G401 (cell line): ENCODE measurements at places on chromosomes 3 and 15.

GRCh38 chr3:77134769-77135168 lies 94.9 kb downstream of the ROBO2 start:
- no peak for DNase-seq

DNA sequence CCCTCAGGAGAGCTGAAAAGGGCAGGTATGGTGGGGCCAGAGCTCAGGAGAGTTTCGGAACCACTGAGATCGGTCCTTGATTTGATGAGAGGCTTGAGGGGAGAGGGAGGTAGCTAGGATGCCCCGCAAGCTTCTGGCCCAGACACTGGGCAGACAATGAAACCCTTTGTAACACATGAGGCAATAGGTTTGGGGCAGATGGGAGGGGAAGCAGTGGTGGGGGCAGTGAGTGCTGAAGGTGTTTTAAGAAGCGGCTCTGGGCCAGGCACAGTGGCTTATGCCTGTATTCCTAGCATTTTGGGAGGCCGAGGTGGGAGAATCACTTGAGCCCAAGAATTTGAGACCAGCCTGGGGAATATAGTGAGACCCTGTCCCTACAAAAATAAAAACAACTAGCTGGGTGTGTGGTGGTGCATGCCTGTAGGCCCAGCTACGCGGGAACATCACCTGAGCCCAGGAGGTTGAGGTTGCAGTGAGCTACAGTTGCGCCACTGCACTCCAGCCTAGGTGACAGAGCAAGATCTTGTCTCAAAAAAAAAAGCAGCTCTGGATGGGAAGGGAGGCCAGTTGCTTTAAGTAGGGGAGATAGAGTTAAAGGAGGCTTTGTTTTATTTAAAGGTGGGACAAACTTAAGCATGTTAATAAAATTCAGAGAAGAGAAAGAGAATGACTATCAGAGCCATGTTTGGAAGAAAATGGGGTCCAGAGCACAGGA lies 9.6 kb upstream of the SNX22 start:
- no peak for DNase-seq

DNA sequence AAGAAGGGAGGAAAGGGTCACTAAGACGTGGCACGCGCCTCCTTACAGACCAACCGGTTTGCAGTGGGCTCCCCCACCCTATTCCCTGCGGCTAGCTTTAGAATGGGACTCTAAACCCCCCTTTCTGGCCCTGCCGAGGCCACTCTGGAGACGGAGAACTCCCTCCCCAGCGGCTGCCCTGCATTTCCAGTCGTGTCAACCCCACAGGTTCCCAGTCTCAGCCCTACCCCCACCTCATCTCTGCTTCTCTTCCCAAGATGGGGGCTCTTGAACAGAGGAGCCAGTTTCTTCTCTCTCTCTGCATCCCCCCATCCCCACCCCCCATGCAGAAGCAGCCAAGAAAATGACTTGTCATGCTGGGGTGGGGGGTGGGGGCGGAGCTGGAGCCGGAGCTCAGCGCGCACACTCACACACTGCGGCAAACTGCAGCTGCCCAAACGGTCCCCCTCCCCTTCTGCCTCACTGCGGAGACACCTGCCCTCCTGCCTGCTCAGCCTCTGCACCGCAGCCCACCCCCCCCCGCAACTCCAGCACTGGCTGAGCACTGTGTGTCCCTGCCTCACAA lies 871 bp downstream of the MAP1A start:
- peak; percentile 86 for DNase-seq

DNA sequence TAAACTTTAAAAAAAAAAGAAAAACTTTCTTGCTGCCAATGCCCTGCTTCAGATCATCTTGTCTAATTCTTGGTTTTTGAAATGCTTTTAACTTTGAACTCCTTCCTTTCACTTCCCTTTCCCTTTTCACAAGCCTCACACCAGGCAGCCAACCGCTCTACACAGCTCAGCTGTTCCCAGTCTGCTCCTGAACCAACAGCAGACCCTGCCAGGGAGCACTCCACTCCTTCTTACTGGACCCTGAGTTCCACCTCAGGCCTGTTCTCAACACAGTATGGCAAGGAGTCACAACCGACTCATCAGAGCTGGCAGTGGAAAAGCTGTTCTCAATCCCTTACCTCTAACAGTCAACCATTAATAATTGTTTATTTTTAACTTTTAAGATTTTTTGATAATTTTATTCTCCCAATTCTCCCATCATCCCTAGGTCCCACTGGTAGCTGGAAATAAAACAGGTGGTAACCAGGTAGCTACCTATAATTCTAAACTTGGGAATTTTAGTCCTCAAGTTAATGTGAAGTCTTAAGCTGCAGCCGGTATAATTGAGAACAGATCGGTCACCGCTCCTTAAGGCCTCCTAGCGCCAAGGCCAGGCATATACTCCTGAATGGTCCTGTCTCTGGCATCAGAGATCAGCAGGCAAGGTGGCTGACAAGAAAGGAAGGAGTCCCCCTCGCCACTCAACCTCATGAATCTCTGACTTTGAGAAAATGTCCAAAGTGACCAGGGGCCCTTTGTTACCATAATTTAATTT lies 43.9 kb downstream of the BOC start:
- no peak for DNase-seq

DNA sequence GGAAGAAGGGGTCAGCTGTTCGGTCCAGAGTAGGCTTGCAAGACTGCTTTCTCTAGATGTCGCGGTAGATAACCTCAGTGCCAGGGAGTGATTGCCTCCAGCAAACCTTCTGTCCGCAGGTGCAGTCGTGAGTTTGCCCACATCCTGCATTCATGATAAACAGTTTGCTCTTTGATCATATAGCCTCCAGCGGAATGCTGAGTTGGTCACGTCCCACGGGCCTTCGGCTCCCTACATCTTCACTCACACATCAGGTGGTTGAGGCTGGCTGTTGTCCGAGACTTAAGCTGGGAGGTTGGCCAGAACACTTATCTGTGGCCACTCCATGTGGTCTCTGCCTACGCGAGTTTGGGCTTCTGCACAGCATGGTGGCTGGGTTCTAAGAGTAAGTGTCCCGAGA lies 62.1 kb upstream of the NR2C2 start:
- no peak for DNase-seq

GRCh38 chr3:87175732-87176131 lies 51.4 kb upstream of the CHMP2B start:
- no peak for DNase-seq

- no peak for DNase-seq
These were observed 43.4 kb downstream of the TPRA1 start for GRCh38 chr3:127546970-127547733.

GRCh38 chr3:69204315-69204957 lies 82.0 kb upstream of the LMOD3 start:
- no peak for DNase-seq

GRCh38 chr3:4957978-4958377 lies 21.3 kb upstream of the BHLHE40 start:
- no peak for DNase-seq

GRCh38 chr15:29785136-29785535 lies 37.1 kb downstream of the TJP1 start:
- no peak for DNase-seq

- DNase-seq: no peak
These were observed 65.2 kb downstream of the CERS3 start for GRCh38 chr15:100463515-100463914.

DNA sequence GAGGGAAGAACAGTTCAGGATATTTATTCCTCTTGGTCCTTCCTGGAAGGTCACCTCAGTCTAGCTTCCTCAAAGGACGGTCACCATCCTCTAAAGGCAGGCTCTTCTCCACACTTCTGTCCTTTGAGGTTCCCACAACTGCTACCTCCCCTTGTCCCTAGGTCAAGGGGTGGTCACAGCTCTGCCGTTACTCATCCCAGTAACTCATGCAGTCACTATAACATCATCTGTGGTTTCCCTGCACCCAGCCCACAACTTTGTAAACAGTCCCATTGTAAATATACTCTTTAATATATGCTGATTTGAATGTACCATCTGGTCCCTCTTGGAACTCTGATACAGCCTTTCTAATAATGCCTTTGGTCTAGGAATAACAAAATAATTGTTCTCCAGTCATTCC lies 887.4 kb downstream of the FHIT start:
- no peak for DNase-seq

DNA sequence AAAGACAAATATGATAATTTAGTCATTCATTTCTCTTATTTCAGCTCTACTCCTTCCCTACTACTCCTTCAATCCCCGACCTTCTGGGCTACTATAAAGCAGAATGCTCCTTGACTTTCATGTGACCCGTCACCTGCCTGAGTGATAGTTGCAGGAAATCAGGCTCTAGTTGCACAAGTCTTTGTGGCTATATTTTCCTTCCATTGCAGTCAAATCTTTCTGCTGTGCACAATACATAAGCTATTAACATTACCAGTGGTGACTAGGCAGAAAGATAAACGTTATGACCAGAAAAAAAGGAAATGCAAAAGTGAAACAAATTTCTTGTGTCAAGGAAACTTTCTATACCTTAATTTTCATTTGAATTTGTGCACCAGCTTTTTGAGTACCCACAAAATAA lies 2.3 kb downstream of the SUCNR1 start:
- DNase-seq: no peak

- no peak for DNase-seq
These were observed 276.9 kb upstream of the IL12A start for GRCh38 chr3:159711560-159712333.

- no peak for DNase-seq
These were observed 85.9 kb downstream of the PEX5L start for GRCh38 chr3:179950840-179951239.

GRCh38 chr15:59537403-59537802 lies 74.2 kb upstream of the GCNT3 start:
- no peak for DNase-seq

GRCh38 chr3:127102587-127102986 lies 90.3 kb upstream of the PRR23E start:
- no peak for DNase-seq

GRCh38 chr3:12060139-12060845 lies 56.1 kb downstream of the SYN2 start:
- no peak for DNase-seq

- DNase-seq: no peak
These were observed 119.6 kb downstream of the PGPEP1L start for GRCh38 chr15:98887976-98888375.

- no peak for DNase-seq
These were observed 58.9 kb downstream of the MYO1E start for GRCh38 chr15:59313641-59314332.

DNA sequence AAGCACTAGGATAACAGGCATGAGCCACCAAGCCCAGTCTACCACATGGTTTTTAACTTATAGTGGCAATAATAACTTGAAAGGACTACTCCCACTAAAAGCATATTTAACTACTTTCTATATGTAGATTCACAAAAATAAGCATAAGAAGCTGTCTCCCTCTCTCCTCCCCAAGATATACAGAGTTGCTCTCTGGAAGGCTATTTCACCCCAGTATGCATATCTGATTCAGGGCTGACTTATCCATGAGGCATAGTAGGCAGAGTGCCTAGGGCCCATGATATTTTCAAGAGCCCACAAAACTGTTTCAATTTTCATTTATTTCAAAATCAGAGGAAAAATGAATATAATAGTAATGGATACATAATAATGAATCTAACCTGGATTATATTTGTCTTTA lies 20.5 kb downstream of the ATP8B4 start:
- no peak for DNase-seq

GRCh38 chr15:50968353-50968752 lies 59.9 kb downstream of the AP4E1 start:
- no peak for DNase-seq

- DNase-seq: peak; percentile 60
These were observed 470.9 kb upstream of the CDIN1 start for GRCh38 chr15:36108541-36108940.

GRCh38 chr3:52400275-52400793 lies 44.6 kb downstream of the SEMA3G start:
- DNase-seq: no peak

GRCh38 chr3:54888162-54888561 lies 39.7 kb downstream of the LRTM1 start:
- no peak for DNase-seq

DNA sequence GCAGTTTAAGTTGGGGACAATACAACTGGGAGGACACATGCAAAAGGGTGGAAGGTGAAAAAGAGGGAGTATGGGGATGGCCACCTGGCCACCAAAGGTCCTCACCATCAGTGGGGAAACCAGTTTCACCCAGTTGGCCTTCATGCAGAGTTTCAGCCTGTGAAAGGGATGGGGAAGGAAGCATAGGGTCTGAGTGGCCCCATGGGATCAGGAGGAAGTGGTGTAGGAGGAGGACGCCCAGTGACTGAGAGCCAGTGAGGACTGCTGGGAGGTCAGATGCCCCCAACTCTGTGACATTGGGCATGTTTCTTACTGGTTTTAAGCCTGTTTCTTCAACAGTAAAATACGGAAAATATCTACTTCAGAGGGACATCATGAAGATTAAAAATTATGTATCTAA lies 16.3 kb downstream of the BCL2A1 start:
- no peak for DNase-seq

DNA sequence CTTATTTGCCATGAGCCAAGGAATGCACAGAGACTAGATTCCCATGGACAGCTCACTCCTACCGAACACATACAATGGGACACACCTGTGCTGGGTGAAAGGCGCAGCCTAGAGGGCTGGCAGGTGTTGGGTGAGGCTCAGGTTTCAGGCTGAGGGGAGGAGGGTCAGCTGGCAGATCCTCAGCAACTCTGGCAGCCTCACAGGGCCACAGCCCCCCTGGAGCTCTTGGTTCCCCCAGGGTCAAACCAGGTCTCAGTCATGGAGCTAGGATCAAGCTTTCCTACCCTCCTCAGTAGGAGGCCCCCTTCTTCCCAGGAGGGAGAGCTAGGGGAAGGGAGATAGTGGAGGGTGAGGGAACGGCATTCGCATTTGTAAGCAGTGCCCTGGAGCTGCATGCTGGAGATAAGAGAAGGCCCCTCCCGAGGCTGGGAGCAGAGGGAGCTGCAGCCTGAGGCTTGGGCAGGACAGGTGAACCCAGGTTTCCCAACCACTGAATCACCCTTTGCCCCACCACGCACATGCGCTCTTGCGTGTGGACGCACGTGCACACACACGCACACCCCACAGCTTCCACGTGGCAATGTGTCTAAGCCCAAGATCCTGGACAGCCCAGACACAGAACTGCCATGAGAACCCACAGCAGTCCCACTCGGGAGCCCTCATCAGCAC lies 26.3 kb upstream of the TFRC start:
- no peak for DNase-seq

- no peak for DNase-seq
These were observed 43.5 kb downstream of the KLF15 start for GRCh38 chr3:126313580-126314304.

DNA sequence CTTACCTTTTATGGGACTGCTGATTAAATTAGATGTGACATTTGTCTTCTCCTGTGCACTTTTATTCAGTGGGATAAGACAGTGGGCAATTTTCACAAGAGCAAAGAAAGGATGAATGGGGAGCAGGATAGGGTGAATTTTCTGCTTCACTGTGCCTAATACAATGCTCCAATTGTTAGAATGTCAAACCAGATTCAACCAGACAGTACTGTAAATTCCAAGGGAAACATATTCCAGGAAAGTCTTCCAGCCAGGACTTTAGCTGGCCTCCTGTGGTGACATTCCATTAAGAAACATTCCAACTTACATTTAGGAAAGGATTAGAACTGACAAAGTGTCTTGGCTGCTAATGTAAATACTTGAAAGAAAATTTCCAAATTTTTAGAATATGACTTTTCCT lies 100.1 kb upstream of the PROK2 start:
- no peak for DNase-seq

- no peak for DNase-seq
These were observed 113.7 kb upstream of the PRTG start for GRCh38 chr15:55856506-55857164.
